ENCODE measurements at places on chromosomes 1 and 21. TPM values are rescaled to one million over a fixed set of nuclear protein-coding genes. Genes with fewer than 3 reads are reported as not detected.

DNA sequence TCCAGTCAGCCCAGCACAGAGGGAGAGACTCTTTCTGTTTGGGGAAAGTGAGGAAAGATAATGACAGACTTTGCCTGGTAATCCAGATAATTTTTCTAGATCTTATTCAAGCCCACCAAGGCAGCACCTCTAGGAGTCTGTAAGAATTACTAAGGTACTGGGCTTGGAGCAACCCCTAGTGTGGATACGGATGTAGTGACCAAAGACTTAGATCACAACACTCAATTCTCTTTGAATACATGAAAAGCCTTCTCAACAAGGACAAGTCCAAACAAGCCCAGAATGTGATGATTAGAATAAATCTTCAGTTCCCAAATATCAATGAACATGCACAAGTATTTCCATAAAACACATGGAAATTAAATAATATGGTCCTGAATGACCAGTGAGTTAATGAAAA is 206.9 kb downstream of the MRPL39 start:
- DNase-seq = peak; percentile 20

DNA sequence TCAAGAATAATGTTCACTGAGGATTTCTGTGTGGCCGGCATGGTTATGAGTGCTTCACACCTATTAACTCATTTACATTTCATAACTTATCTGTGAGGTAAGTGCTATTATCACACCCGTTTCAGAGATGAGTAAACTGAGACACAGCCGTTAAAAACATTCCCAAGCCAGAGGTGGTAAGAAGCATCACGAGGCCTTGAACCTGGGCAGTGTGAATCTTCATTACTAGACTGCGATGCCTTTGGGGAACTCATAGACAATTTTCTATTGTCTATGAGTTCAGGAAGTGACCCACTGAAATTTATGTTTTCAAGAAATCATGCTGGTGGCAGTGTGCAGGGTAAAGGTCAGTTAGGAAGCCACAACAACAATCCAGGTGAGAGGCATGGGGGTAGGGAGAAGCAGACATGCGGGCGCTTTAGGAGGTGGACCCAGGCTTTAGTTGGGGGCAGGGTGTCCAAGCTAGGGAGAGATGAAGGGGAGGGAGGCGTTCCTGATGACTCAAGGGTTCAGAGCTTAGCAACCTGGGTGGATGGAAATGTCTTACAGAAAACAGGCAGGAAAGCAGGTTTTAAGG is 14.5 kb downstream of the GNG12 start:
- no peak for DNase-seq

GRCh38 chr1:46621930-46622329 is 5.3 kb upstream of the MOB3C start:
- DNase-seq = no peak

DNA sequence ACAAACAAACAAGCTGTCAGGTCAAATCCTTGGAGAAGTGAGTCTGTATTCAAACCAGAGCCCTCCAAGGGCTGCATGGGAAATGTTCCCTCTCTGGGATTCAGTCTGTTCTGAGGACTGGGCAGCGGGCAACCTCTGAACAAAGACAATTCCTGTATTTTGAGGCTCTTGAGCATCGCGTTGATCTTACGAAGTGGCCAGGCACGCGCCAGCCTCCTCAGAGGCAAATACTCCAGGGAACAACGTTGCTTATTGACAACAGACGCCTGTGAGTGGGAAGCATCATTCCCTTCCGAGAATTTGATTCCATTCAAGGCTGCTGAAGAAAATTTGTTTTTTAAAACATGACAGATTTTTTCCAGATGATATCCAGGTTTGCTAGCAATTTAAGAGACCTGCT is 20.0 kb upstream of the TACSTD2 start:
- DNase-seq = no peak

- no peak for DNase-seq
Measured at GRCh38 chr1:171985639-171986038, 144.3 kb downstream of the DNM3 start.

GRCh38 chr1:172109359-172109758 is 268.1 kb downstream of the DNM3 start:
- no peak for DNase-seq

GRCh38 chr1:33180226-33180910 is 1.5 kb downstream of the TRIM62 start:
- DNase-seq = peak; percentile 63

Gene IGFN1
- 0.26 TPM for total RNA-seq

Gene AMY2A
- not detected for total RNA-seq

GRCh38 chr1:224149709-224150108 is 33.3 kb upstream of the DEGS1 start:
- no peak for DNase-seq

DNA sequence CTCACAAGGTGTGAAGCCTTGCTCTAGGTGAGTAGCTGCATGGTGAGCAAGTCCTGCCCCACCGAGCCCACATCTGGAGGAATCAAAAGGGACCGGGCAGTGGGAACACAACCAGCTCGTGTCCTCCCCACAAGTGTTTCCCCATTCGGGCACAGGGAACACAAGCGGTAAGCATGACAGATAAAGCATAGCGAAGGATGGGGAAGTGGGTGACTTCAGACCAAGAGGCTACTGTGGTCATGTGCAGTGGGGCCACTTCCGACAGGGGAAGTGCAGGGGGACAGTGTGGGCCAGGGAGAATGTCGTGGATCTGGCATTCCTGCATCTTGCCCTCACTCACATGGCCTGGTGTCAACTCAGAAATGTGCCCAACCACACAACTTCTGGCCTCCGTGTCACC is 306.2 kb downstream of the FAM72C start:
- DNase-seq = no peak
